C1 segment of cervical spinal cord (tissue), 14 donors: ENCODE measurements at places on chromosomes 7 and 10.

DNA sequence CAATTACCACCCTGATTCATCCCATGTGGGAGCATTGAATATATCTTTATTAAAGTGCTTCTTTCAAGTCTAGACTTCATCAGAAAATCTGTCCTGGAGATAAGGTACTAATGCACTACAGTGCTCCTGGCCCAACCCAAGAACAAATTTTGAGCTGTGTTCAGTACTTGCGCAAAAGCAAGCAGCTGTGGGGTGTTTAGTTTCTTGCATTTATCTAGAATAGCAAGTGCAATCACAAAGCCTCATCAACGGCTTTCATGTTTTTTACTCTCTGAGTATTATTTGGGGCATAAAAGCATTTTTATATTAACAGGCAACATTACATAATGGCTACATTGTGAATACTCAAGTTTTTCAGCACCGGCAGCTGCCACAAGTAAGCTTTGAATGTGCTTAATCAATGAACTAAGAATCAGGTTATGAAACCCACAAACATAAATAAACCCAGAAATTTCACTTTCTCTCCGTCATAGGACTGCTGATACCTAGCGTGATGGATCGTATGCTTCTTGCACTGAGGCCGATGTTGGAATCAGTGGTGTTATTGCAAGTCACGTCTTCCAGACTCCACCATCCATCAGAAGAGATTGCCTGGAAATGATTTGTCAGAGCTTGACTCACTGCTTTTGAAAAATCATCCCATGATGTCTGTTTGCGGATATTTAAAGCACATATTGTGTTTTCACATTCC lies 113.1 kb downstream of the CTTNBP2 start:
- no peak for DNase-seq

DNA sequence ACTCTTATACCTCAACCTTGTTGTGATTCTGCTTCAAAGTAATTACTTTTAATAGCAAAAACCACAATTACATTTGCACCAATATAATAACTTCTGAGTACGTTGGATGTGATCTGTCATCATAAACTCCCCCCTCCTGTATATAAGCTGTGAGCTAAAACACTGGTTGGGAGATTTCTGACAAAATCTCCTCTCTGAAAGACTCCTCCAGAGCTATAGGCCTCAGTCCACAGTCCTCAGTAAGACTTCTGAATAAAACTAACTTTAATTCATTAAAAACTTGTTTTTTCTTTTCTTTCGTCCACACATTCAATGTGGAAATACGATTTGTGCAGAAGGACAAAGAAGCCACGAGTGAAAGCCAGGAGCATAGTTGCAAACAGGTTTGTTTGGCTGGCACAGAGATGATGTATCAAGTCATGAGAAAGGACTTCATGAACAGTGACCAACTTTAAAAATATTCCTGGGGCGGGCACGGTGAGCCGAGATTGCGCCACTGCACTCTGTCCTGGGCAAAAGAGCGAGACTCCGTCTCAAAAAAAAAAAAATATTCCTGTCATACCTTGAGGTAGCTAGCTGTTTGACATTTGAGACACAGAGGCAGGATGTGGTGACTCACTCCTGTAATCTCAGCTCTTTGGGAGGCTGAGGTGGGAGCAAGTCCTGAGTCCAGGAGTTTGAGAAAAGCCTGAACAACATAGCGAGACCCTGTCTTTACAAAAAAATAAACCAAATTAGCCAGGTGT lies 91.1 kb upstream of the ARHGAP21 start:
- no peak for DNase-seq

- no peak for DNase-seq
Observed at GRCh38 chr10:113122947-113123346, 172.9 kb downstream of the TCF7L2 start.

- no peak for DNase-seq
Observed at GRCh38 chr10:78985973-78986818, 82.6 kb upstream of the ZMIZ1 start.

- DNase-seq, result no peak
Observed at GRCh38 chr7:74000489-74001149, 27.4 kb upstream of the ELN start.

DNA sequence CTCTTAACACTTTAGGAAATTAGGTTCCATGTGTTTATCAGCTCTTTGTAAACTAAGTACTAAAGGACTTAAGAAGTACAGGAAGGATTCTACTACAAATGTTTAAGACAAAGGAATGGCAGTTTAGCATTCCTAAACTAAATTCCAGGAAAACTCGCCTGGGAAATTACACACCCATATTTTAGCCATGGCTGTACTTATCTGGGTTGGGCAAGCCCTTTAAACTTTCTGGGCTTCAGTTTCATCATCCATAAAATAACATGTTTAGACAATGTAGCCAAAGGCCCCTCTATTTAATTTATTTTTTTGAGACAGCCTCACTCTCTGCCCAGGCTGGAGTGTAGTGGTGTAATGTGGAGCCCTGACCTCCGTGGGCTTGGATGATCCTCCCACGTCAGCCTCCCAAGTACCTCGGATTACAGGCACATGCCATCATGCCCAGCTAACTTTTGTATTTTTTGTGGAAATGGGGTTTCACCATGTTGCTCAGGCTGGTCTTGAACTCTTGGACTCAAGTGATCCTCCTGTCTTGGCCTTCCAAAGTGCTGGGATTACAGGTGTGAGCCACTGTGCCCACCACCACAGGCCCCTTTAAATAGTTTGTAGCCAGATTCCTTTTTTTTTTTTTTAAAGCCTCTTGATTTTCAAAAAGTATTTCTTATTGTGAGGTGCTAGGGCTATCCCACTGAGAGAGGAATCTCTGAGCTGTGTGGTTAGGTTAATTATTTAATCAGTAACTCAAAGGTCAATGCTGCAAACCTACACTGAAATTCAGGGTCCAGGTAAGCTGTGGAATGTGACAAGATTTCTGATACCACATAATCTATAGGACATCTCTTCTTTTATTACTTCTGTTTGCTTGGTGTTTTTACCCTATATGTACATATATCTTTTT lies 32.1 kb downstream of the TMEM60 start:
- no peak for DNase-seq
